Inflammatory macrophage treated with lipopolysaccharide for 4 hours (primary cell): ENCODE measurements at places on chromosomes 4 and X.

DNA sequence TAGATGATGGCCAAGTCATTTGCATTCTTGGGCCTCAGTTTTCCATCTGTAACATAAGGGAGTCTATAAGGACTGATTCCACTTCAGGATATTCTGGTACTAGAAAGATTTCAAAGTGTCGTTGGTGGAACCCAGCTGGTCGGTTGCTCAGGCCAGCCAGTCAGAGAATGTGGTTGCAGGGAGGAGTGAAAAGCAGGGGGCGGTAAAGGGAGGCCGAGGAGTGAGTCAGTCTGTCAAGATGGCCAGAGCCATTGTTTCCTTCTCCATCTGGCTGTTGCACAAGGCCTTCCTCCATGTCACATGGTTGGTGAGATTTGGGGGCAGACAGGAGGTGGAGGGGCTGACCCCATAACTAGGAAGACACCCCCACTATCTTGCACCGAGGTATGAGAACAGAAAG is 38.2 kb downstream of the STARD8 start:
- peak; percentile 80 for DNase-seq

GRCh38 chrX:97673135-97673534 is 789.4 kb downstream of the RPA4 start:
- no peak for DNase-seq

GRCh38 chrX:132491191-132491590 is 2.4 kb upstream of the MBNL3 start:
- DNase-seq: peak; percentile 82

DNA sequence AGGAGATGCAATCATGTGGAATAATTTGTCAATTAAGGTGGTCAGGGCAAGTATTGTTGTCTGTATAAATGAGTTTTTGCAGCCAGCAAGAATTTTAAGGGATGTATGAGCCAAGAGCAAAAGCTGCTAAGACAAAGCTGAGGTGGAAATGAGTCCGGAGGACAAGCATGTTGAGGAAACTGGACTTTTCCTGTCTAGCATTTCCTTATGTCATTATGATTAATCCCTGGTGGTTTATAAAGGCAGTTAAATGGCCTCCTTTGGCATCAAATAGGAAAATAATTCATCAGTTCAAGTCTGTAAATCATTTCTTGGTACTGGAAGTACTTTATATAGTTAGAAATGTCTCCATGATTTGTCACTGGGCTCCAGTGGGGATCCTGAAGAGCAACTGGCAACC is 61.6 kb upstream of the TEX13A start:
- no peak for DNase-seq

DNA sequence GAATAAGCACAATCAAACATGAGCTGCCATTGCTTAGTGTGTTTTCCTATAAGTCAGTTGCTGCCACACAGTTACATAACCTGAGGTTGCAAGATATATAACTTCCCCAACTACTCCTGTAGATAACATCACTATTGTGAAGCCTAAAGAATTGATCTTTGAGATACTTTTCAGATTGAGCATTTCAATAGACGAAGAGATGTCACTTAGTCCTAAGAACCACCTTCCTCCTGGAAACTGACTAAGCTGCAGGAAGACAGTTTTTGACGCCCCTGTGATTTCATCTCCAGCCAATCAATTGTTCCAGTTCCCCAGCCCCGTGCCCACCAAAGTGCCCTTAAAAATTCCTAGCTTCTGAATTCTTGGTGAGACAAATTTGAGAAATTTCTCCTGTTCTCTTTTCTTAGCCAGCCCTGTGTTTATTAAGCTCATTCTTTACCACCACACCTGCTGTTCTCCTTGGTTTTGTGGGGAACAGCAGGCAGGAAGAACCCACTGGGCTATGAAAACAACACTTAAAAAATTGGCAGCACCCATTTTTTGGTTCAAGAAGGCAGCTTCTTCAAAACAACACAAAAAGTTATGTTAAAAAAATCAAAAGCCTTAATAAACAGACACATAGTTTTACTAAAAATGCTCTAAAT is 317.1 kb upstream of the PABPC4L start:
- DNase-seq: no peak

GRCh38 chr4:69321153-69321729 is 41.0 kb downstream of the UGT2B28 start:
- DNase-seq: no peak

DNA sequence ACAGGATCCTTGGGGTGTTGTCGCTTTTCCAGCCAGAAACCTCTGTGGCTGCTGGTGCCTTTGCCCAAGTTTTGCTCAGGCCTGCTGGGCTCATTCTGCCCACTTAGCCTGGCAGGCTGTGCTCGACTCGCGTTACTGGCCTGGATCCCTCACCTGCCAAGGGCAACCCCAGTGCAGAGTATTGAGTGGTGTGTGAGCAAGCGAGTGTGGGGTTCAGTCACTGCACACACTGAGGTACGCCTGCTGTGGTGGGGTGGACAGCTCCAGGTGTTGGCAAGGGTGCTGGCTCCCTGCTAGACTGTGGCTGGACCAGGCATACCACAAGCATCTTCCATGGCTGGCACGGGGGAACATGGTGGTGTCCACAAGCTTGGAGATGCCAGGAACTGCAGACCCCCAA is 22.6 kb downstream of the SPCS3 start:
- DNase-seq: no peak

DNA sequence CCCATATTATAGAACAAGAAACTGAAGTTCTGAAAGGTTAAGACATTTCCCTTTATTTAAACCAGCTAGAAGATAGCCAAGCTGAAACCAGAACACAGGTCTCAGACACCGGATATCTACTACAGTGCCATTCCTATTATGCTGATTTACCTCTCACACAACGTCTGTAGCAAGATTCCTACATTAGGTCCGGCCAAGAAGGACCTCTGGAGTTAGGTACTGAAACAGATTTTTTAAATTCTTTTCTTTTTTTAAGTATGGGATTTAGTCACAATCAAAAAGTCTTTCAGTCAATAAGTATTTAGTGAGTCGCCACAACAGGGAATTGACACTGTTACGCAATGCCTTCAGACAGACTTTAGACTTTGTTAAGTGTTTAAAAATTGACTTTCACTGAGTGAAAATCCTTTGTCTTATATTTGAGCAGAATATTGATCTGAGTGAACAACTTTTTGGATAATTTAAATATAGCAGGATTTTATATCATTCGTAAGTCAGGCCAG is 26.5 kb upstream of the SPANXN4 start:
- DNase-seq: no peak

- DNase-seq: no peak
Measured at GRCh38 chrX:48165241-48165640, 31.4 kb downstream of the SSX5 start.

DNA sequence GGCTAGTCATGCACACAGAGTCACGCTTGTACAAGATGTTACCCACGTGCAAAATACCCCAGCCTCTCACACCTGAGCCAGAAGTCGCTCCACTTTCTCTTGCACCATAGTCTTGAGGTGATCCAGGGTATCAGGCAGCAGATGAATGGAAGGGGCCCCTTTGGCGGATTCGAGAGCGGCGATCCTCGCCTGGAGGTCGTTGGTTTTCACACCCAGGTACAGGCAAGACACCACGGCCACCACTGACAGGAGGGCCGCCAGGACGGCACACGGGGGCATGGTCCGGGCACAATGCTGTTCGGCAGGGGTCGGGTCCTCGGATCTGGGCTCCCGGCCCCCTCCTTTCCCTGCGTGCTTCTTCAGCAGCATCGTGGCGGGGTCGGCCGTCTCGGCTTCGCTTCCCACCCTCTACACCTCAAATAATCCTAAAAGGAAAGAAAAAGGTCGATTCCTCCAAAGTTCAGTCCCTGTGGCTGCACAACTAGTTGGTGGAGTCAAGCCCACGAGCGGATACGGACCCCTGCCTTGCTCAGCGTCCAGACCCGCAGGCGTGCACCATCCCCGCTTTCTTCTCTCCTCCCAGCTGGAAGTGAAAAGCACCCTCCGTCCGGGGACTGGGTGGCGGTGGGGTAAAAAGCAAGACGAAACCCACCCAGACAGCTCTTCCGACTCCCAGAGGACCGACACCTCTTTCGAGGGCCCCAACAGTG is 652 bp downstream of the COL25A1 start:
- DNase-seq: no peak

DNA sequence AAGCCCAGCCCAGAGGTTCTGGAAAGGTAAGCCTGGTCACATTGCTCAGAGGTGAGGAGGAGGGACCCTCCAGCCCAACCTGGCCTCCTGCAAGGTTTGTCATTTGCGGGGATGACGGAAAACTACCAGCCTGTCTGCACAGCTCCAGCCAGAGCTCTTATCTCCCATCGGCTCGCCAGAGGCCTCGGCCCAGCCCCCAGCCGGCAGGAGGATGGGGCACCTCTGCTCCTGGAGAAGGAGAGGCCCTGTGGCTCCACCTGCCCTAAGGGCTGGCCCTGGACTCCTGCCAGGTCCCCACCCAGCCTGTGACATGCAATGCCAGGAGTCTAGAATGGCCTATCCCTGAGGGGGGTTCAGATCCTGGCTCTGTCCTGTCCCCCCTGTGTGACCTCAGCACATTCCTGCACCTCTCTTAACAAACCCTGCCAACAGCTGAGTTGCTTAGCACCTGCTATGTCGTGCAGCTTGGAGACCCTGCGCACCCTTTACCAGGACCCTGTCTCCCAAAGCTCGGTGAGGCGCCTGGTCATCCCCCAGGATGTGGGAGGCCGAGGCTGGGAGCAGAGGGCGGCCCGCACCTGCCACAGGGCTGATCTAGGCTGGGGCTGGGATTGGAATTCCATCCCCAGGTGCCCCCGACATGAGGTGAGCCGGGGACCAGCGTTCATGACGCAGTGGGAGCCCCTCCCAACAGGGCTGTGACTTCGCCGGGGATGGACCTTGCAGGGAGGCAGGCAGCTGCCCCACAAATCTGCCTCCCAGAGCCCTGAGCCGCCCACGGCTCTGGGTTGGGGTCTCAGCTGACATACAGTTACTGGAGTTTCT is 14.4 kb downstream of the ADRA2C start:
- DNase-seq: no peak

DNA sequence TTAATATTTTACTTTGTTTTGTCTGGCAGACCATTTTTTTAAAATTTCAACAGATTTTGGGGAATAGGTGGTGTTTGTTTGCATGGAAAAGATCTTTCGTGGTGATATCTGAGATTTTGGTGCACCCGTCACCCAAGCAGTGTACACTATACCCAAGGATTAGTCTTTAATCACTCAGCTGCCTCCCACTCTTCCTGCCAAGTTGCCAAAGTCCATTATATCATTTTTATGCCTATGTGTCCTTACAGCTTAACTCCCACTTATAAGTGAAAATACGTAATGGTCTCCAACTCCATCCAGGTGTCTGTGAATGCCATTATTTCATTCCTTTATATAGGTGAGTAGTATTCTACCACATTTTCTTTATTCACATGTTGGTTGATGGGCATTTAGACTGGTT is 281.7 kb upstream of the GK2 start:
- no peak for DNase-seq

DNA sequence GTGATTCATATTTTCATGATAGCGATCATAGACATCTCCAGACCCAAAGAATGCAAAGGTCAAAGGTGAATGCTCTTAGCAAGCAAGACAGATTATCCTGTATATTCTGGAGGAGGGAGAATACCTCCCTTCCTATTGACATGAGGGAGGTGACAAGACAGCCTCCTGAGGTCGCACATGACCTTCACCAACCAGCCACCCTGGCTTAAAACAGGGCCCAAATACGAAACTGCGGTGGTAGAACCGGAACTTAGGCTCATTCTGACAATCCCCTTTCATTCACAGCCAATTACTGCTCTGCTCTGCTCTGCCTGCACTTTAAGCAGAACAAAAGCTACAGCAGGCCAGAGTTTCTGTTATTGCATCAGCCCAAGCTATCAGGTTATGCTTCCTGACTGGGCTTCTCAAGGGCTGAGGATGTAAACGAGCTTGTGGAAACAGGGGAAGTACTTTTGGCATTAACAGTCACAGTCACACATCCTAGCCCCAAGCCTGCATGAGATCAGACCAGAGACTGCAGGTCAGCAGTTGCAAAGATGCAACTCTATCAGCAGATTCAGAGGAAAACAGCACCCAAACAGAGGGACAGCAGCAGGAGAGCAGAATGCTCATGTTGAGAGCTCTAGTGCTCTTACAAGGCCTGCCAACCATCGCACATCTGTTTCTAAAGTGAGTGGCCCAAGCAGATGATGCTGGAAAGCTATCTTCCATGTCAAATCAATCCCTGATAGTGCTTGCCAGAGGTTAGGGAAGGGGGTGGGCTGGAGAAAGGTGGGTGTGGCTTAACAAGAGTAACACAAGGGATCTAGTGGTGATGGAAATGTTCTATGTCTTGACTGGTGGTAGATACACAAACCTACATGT is 51.3 kb upstream of the MAP3K15 start:
- DNase-seq: peak; percentile 88

DNA sequence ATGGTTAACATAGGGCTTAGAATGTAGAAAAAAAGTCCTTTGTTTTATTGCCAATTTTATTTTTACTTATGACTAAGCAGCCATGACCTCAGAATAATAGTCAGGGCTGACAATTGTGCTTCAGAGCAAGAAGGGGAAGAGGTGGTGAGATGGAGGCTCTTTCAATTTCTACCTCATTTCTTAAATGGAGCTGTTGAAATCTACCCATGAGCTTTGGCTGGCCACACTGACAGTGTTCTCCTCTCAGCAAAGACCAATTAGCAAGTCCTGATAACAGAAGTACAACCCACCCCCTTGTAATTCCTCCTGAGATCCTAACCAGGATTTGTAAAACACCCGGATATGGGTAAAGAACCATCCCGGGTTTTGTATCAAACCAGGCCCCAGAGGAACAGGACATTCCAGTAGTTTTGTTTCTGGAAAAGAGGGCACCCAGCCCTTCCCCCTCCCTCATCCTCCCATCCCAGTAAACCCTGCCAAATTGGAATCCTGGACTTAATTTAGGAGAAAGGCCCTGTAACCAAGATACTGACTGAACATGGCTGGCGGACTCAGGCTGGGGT is at the start of gene HEPH:
TSS of gene HEPH (plus strand) at position 399 of the 563 bp plus-strand sequence. CDS start 6,324 bp downstream, outside the sequence.
- DNase-seq: peak; percentile 39

GRCh38 chr4:118290951-118291350 is 61.9 kb downstream of the PRSS12 start:
- DNase-seq: no peak

DNA sequence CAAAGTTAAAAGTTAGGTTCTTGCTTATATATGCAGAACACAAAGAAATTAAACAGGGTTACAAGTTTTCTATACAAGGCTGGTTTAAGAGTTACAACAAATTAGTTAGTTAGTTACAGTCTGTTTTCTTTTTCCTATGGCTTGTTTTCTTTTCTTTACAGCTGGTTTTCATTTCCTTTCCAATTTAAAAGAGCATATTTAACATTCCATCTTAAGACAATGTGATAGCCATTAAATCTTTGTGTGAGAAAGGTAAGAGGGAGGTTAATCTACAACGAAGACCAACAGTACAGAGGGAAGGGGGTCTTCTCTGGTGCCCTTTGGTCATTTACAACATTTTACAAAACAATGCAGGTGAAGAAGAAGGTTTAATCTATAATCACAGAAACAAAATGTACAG is 290.6 kb downstream of the ZNF674 start:
- DNase-seq: no peak

GRCh38 chr4:72507860-72508419 is 61.1 kb downstream of the ADAMTS3 start:
- DNase-seq: no peak

- peak; percentile 1 for DNase-seq
Measured at GRCh38 chr4:172892300-172892699, 276.3 kb upstream of the GALNT7 start.
